Calu3 (cell line): ENCODE measurements at places on chromosomes 11 and 22. TPM values are rescaled to one million over a fixed set of nuclear protein-coding genes. Genes with fewer than 3 reads are reported as not detected.
A peak's percentile ranks its signal among the peaks of the same experiment; 100 is the strongest.

The IFITM10 gene
- 3.3 and 8.1 TPM in 2 replicates for total RNA-seq

The OR52I2 gene
- total RNA-seq, result not detected in 2 replicates

The MS4A1 gene
- not detected in 2 replicates for total RNA-seq

GRCh38 chr22:45676024-45676423 lies 4.4 kb downstream of the ATXN10 start:
- no peak overlapping the region for H3K27ac ChIP-seq
- DNase-seq, result no peak
- peaks cover 45% of the 10 kb centered on the region for H3K36me3 ChIP-seq
- H3K27me3 ChIP-seq, result no peaks in the 10 kb centered on the region
- H3K4me1 ChIP-seq, result peaks cover 41% of the 10 kb centered on the region

DNA sequence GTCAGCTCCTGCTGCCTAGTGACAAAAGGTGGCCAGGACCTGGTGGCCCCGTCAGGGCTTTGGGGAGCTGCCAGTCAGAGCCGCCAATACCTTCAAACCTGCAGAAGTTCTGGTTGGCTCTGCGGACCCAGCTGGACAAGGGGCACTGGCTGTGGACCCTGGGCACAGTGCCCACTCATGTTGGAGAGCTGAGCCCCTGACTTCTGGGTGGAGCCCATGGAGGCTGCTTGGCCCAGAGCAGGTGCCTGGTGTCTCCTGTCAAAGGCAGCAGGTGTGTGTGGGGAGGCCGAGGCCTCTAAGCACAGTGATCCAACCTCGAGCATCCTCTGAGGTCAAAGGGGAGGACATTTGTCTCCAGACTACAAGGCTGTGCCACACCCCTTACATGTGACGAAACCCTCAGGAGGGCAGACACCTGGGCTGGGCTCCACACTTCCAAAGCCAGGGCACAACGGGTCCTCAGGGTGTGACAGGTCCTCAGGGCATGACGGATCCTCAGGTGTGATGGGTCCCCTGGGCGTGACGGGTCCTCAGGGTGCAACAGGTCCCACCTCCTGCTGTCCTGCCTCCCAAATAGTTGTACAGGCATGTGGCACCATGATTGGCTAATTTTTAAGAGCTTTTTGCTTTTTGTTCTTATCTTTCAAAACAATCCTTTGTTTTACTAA lies 37.0 kb downstream of the MUC2 start:
- no peak for DNase-seq
- H3K36me3 ChIP-seq, result no peaks in the 10 kb centered on the region
- no peak overlapping the region for H3K27ac ChIP-seq
- peaks cover 10% of the 10 kb centered on the region for H3K4me1 ChIP-seq

The YPEL4 gene
- total RNA-seq, result 0.28 TPM in 1 of 2 replicates, not detected in the other

- no peaks in the 10 kb centered on the region for H3K36me3 ChIP-seq
- no peak overlapping the region for H3K4me3 ChIP-seq
- peaks cover 23% of the 10 kb centered on the region for H3K27me3 ChIP-seq
These were observed 71.5 kb upstream of the VSTM5 start for GRCh38 chr11:93921695-93922468.

GRCh38 chr11:2207773-2208621 lies 36.4 kb upstream of the TH start:
- H3K27me3 ChIP-seq, result peaks cover 17% of the 10 kb centered on the region
- H3K36me3 ChIP-seq, result peaks cover 5% of the 10 kb centered on the region
- H3K4me1 ChIP-seq, result peaks cover 20% of the 10 kb centered on the region
- no peak for DNase-seq

DNA sequence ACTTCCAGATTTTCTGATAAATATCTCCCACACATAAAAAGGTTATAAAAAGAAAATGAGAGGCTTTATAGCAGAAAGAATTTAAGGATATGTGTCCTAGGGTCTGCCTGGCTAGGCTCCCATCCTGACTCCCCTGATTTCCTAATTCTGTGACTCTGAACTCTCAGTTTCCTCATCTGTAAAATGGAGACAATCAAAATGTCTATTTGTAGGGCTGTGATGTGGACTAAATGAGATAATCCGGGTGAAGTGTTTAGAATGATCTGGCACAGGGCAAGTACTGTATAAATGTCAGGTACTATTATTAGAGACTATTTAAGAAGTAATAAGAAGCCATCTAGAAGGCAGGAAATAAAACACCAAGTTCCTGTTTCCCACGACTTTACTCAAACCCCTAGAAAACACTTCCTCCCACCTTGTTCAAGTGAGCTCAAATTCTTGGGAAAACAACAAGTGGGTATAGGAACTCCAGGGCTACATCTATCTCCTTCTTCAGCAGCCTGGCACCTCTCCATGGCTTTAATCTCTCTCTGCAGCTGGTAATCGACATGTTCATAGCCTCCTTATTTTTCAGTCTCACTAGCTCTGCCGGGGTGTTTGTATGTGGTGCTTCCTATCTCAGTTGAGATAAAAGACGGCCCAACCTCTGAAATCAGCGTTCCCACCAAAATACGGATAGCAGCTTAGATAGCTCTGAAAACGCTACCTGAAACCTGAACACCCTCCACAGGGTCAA lies 6.7 kb downstream of the ASCC2 start:
- no peak overlapping the region for H3K27ac ChIP-seq
- peaks cover 20% of the 10 kb centered on the region for H3K36me3 ChIP-seq
- peaks cover 9% of the 10 kb centered on the region for H3K4me1 ChIP-seq
- H3K4me3 ChIP-seq, result no peak overlapping the region

- H3K4me3 ChIP-seq, result no peak overlapping the region
- no peak for DNase-seq
- H3K36me3 ChIP-seq, result peaks cover 25% of the 10 kb centered on the region
- no peak overlapping the region for H3K27ac ChIP-seq
- no peaks in the 10 kb centered on the region for H3K27me3 ChIP-seq
These were observed 29.9 kb downstream of the MICAL2 start for GRCh38 chr11:12140186-12140793.

The ZW10 gene
- total RNA-seq, result 15.3 and 15.9 TPM in 2 replicates

GRCh38 chr11:95688501-95689222 lies 100.9 kb downstream of the FAM76B start:
- no peak overlapping the region for H3K4me3 ChIP-seq
- no peaks in the 10 kb centered on the region for H3K27me3 ChIP-seq
- DNase-seq, result no peak
- H3K4me1 ChIP-seq, result no peaks in the 10 kb centered on the region
- no peaks in the 10 kb centered on the region for H3K36me3 ChIP-seq

DNA sequence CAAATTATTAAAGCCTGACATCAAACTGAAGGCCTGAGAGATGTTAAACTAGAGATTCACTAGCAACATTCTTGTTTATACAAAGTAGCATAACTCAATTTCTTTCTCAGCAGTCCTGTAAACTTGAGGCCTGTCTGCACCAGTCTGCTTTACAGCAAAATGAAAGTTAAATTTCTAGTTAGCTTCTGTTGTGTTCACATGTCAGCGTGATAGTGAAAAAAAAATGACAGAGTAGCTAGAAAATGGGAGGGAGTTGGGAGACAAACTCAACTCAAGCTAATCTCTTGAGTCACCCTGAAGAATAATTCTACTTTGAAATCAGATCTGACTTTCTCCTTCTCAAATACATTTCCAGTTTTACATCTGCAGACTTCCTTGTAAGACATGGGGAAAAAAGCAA lies 6.5 kb downstream of the RBFOX2 start:
- peaks cover 3% of the 10 kb centered on the region for H3K36me3 ChIP-seq
- no peak overlapping the region for H3K27ac ChIP-seq
- no peaks in the 10 kb centered on the region for H3K27me3 ChIP-seq
- no peak for DNase-seq

The KRTAP5-10 gene
- total RNA-seq, result not detected in 2 replicates

The VPS11 gene
- total RNA-seq, result 15.1 and 15.8 TPM in 2 replicates

The ART1 gene
- total RNA-seq, result not detected in 2 replicates

- no peak for DNase-seq
- no peaks in the 10 kb centered on the region for H3K27me3 ChIP-seq
- H3K36me3 ChIP-seq, result no peaks in the 10 kb centered on the region
- no peak overlapping the region for H3K27ac ChIP-seq
- no peaks in the 10 kb centered on the region for H3K4me1 ChIP-seq
These were observed 96.9 kb downstream of the SBF2 start for GRCh38 chr11:10197091-10197490.

GRCh38 chr11:14179116-14179820 lies 179.7 kb downstream of the RRAS2 start:
- H3K4me3 ChIP-seq, result no peak overlapping the region
- no peak for DNase-seq
- H3K27ac ChIP-seq, result no peak overlapping the region
- H3K4me1 ChIP-seq, result no peaks in the 10 kb centered on the region

DNA sequence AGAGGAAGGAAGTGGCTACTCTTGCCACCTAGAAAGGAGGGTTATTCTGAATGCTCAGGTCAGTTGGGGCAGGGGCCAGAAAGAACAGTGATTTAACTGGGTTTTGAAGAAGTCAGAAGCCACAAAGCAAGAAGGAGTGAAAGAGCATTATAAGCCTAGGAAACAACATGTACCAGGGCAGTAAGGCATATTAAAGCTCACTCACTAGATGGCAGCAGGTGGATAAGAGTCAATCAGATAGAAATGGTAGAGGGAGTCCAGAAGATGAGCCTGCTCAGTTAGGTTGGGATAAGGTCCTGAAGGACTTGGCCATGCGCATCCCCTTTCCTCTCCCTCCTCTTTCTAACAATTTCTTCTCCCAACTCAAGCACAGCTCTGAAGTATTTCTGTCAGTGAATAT lies 22.0 kb upstream of the PATE1 start:
- H3K4me3 ChIP-seq, result no peak overlapping the region
- H3K4me1 ChIP-seq, result no peaks in the 10 kb centered on the region
- H3K27me3 ChIP-seq, result peaks cover 50% of the 10 kb centered on the region
- no peak overlapping the region for H3K27ac ChIP-seq

The NRXN2 gene
- not detected in 2 replicates for total RNA-seq

- peak overlapping the region; percentile 44 for H3K4me3 ChIP-seq
- peaks cover 28% of the 10 kb centered on the region for H3K4me1 ChIP-seq
- no peaks in the 10 kb centered on the region for H3K36me3 ChIP-seq
- H3K27ac ChIP-seq, result peak overlapping the region; percentile 18
- DNase-seq, result peak; percentile 75
- H3K27me3 ChIP-seq, result no peaks in the 10 kb centered on the region
These were observed 36.3 kb upstream of the CFAP300 start for GRCh38 chr11:102010776-102011494.

The CBLIF gene
- total RNA-seq, result not detected in 2 replicates

The SCUBE2 gene
- not detected in 2 replicates for total RNA-seq

DNA sequence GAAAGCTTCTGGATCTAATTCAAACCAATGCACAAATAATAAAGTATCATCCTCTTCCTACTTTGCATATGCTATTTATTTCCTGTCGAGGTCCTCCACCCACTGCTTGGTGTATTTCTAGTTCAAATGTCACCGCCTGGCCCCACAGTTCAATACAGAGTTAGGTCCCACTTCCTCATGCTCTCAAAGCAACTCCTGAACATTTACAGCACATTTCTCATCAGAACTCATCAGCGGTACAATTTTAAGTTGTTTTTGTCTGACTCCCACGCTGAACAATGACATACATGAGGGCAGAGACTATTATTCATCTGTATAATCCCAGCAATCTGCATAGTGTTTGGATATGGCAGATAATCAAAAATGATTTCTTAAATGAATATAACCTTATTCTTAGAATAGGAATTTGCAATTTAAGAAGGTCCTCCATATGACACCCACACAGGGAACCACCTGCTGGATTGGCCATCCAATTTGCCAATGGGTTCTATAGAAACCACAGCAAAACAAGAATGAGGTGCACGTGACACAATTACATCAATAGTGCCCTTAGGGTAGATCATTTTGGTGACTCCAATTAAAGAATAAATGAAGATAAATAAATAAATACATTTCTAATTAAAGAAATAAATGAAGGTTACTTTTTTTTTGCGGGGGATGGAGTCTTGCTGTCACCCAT lies 54.2 kb downstream of the SLC25A17 start:
- no peak for DNase-seq
- no peaks in the 10 kb centered on the region for H3K27me3 ChIP-seq
- H3K27ac ChIP-seq, result no peak overlapping the region
- no peaks in the 10 kb centered on the region for H3K36me3 ChIP-seq
- no peak overlapping the region for H3K4me3 ChIP-seq

GRCh38 chr22:50338042-50338573 lies 5.0 kb upstream of the PPP6R2 start:
- no peaks in the 10 kb centered on the region for H3K27me3 ChIP-seq
- no peak overlapping the region for H3K27ac ChIP-seq
- peaks cover 8% of the 10 kb centered on the region for H3K36me3 ChIP-seq
- no peak for DNase-seq
- no peaks in the 10 kb centered on the region for H3K4me1 ChIP-seq
- H3K4me3 ChIP-seq, result no peak overlapping the region

DNA sequence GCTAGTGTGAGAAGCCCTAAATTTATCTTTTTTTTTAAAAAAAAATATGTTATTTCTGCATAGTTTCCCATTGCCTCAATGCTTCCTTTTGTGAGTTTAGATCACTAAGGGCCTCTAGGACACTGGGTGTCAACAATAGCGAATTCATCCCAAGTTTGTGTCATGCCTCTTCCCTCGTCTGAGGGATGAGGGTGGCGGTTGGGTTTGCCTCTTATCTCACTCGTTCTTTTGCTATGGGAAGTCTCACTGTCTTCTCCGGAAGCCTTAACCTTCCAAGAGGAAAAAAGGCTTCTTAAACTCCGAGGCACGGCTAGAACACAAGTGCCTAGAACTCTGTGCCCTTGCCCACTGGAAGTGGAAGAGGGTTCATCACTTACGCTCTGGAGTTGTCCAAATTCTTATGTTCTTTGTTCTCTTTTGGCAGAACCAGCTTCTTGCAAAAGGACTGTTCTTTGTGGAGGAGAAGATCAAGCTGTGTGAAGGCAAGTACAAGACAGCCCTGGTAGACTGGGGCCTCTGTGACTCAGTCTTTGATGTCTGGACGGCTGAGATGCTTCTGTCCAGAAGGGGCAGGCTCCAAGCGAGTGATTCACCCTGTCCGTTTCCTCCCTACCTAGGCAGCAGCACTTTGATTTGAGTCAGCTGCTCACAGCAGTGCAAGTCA lies 78.5 kb downstream of the TRAF6 start:
- no peak overlapping the region for H3K4me3 ChIP-seq
- peak; percentile 30 for DNase-seq
- peaks cover 50% of the 10 kb centered on the region for H3K27me3 ChIP-seq

The HBE1 gene
- total RNA-seq, result not detected in 2 replicates
